ENCODE measurements at places on chromosomes 2 and 18.

DNA sequence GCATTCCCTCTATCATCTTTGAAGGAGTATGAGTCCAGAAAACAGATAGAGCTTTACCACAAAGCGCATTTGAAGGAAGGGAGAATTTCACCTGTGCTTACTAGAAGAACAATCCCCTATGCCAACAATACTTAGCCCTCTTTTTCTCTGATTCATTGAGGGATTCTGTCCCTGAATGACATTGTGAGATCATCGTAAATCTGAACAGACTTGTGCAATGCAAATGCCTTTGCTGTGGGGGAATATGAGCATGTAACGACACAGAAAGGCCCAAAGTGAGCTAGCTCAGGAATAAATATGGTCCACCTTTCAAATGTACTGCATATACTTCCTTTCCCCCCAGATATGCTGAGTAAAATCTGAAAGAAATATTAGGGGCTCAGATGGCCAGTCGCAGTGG lies 67.6 kb downstream of the SCN1A start:
- DNase-seq: no peak

DNA sequence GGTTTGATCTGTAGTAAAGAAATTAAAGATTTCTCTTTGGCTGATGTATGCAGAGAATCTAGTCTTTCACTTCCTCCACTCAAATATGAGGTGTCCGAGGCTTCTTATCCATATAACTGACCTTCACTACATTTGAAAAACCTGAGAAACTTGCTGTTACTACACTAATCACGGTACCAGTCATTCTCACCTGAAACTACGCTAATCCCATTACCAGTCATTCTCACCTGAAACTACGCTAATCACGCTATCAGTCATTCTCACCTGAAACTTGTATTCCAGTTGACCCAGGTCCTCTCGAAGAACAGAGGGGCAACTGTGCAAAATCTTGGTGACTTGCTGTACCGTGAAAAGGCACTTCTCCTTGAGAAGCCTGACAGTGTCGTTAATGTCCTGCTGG lies 5.1 kb downstream of the MTERF4 start:
- no peak for DNase-seq

DNA sequence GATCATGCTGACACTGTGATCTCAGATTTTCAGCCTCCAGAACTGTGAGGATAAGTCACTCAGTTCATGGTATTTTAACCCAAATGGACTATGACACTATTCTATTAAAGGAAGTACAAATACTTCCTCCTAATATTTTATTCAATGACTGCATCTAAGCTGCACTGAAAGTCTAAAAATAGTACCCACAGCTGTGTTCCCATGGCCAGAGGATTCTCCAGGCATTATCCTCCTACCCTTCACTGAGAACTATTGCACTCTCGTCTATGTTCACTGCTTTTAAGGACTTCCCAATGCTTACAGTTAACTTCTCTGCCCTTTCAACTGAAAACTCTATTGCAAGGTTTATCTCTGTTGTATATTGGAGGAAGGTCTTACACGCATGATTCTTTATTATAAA lies 15.2 kb downstream of the LRATD1 start:
- DNase-seq: no peak

DNA sequence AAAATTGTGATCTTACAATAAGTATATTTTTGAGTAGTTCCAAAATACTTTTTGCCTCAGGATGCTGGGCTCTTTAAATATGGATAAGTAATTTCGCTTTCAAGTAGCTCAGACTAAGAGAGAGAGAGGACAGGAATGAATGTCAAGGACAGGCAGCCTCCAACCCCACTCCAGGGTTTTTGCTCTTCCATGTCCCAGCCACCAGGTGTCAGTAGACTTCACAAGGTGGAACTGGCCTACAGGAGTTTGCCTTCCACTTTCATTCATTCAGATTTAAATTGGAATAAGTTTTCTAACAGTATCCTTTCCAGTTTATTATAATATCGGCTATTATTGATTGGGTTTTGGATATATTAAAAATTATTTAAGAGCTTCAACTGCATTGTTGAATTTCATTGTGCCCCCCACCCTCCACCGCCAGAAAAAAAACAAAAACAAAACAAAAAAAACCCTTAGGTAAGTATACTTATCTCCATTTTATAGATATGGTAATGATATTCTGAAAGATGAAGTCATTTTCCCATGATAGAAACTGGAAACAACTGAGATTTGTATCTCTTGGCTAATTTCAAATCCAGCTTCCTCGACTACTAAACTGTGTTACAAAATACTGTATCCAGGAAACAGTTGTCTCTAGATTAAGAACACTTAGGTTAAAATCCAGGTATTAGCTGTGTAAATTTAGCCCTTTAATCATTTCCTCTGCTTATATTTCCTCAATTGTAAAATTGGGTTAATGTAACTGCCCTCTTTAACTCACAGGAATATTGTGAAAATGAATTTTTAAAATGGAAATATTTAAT lies 793.1 kb downstream of the ERBB4 start:
- DNase-seq: peak; percentile 16

- DNase-seq: no peak
Measured at GRCh38 chr2:22843919-22844537, 541.0 kb upstream of the KLHL29 start.

- DNase-seq: no peak
Measured at GRCh38 chr2:239226677-239227581, 173.9 kb downstream of the HDAC4 start.

- DNase-seq: no peak
Measured at GRCh38 chr18:8215741-8216140, 393.5 kb upstream of the RAB12 start.

DNA sequence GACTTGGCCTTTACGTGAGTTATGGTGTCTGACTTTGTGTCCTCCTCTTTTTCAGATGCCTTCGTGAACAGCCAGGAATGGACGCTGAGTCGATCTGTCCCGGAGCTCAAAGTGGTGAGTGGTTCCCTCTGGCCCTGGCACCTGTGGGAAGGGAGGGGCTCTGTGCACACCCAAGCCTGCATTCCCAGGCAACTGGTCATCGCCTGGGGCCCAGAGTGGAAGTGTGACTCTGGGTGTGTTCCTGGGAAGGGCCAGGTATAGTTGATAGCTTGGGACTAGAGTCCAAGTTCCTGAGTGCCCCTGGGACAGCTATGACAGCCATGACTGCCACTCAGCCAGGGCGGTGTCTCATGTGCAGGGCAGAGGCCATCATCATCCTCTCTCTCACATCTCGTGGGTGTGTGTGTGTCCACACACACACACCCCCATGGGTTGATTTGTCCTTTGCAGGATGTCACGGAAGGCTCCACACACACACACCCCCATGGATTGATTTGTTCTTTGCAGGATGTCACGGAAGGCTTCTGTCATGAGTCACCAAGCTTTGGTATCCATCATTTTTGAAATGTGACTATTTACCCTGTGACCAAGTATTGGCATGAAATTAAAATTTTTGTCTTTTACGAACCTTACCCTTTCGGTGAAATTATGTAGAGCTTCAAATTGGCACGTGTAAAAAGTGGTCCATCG lies 215.4 kb downstream of the AGAP1 start:
- DNase-seq: no peak

DNA sequence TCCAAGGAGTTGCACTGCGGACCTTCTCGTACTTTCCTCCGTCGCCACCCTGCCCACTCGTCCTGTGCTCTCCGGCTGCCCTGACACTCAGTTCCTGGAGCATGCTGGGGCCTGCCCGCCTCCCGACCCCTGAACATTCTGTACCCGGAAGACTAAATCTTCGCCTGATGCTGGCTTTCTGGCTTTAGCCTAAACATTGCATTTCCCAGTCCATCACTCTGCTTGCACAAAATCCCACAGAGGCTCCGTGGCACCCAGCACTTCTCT lies 550 bp upstream of the SFXN5 start:
- DNase-seq: no peak

- DNase-seq: no peak
Measured at GRCh38 chr2:70985283-70985688, 6.9 kb downstream of the ANKRD53 start.

GRCh38 chr2:101766871-101767739 lies 69.6 kb downstream of the MAP4K4 start:
- no peak for DNase-seq

DNA sequence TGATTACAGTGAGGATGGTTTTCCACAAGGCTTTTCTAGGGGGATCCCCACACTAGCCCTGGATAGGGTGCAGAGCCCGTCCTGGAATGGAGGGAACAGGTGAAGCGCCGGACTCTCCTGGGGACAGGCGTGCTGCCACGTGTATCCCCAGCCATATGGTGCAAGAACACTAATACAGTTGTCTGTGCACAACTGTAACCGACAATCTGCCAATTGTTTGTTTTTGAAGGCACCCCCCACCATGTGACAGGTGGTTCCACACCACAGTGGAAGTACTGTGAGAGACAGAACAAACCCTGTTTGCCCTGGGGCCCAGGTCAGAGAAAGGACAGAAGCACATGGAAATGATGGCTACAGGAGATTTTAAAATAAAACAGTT lies 52.9 kb downstream of the MYCN start:
- peak; percentile 7 for DNase-seq

GRCh38 chr2:109297566-109298490 lies 168.8 kb downstream of the SH3RF3 start:
- no peak for DNase-seq

DNA sequence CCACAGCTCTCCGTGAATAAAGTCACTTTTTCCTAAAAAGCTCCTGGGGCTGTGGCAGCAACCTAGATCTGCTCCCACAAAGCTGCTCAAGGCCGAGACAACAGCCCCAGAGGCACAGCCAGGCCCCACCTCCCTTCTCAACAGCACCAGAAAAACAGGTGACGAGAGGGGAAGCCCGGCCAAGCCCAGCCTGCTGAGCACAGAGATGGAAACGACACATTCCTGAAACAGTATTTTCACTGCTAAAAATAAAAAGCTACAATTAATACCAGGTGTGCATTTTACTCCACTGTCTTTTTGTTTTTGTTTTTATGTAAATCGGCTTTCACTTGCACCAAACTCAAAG lies 199.3 kb downstream of the HDAC4 start:
- no peak for DNase-seq

GRCh38 chr18:79543861-79544385 lies 135.7 kb upstream of the CTDP1 start:
- DNase-seq: no peak

DNA sequence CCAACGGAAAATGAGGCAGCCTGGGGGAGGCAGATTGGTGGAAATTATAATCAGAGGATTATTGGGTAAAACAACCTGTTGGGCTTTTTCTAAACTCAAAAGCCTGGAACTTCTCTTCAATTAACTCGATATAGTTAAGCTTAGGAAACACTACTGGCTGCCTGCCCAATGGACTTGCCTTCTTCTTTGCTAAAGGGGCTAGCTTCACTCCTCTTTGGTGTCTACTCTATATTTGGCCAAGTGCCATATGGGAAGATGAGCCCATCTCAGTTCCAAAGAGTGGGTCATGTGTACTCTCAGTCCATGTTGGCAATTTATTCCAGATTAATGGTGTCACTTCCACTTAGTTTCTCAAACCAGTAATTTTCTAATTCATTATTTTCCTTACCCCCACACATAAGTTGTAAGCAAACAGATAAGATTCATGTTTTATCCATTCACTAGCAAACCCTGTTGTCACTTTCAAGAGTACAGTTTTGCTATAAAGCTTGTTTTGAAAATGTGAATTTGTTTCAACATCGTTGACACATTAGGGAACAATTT lies 34.3 kb downstream of the DARS1 start:
- DNase-seq: no peak

GRCh38 chr2:183903026-183903425 lies 695.3 kb upstream of the ZNF804A start:
- no peak for DNase-seq

GRCh38 chr2:38461470-38461869 lies 84.4 kb upstream of the ATL2 start:
- DNase-seq: no peak
